ENCODE measurements at places on chromosomes 2 and 18.

DNA sequence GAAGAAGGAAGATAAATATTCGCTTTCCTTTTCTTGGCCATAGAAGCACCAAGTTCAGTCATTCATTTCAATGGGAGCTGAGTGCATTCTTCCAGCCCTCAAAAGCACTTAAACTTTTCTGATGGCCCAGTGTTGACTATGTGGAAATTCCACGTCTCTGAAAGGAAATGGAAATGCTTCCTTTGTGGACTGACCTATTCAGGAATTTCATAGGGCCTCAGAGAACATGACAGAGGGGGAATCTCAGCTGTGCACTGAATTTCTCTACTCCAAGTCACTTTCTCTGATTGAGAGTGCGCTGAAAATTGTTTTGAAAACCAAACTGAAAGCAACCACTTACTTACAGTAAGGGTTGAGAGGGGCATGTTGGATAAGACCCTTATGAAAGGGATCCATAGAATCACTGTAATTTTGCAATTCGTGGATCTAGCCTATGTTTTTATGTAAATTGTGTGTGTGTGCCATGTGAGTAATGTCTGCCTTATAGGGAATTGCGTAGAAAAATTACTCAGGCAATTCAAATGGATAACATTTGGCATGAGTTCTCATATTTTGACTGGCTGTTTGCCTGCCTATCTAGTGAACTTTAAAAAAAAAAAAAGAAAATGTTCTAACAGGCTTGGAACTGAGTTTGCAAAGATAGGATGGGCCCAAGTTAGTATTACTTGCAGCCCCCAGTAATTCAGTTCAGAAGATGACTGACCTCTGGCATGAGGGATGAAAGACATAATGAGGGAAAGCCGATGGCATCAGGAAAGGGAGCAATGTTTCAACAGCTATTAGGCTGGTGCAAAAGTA is 437.0 kb downstream of the PTPRM start:
- no peak for DNase-seq

DNA sequence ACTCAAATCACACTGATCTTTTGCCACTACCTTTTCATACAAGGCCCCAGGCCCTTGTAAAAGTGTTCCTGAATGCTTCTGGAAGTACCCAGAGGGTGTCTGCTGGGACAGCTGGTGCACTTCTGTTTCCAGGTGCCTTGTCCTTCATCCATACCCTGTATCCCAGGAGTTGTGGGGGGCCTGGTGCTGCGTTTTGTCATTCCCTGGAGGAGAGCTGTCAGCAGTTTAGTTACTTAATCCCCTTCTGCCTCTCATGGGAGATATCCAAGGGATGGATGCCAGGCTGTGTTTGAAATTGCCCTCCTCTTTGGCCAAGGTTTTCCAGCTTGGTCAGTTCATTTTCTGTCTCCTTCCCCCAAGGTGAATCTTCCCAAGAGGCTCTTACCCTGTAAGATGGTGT is 158.3 kb downstream of the WDSUB1 start:
- no peak for DNase-seq

GRCh38 chr2:201127152-201127511 is 11.2 kb downstream of the CFLAR start:
- DNase-seq: no peak

GRCh38 chr2:186559370-186559769 is 30.5 kb upstream of the ITGAV start:
- no peak for DNase-seq

- no peak for DNase-seq
These were observed 13.3 kb downstream of the DGKD start for GRCh38 chr2:233367586-233367985.

DNA sequence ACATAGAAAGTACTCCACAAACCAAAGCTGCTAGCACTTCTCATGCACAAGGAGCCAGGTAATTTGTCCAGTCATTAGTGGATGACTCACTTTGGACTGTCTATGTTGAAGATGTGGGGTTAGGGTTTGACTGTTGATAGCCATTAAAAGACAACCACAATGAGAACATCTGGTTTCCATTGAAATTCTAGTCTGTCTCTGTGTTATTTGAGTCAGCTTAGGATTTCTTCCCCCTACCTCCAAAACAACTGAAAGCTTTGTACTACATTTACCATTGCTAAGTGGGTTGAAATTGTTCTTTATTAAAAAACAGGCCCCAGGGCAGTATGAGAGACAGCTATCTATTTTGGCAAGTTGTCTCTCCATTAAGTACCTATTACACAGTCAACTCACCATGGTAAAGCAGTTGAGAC is 50.2 kb upstream of the ANKRD44 start:
- no peak for DNase-seq

GRCh38 chr2:62119311-62119974 is 76.5 kb upstream of the B3GNT2 start:
- no peak for DNase-seq

DNA sequence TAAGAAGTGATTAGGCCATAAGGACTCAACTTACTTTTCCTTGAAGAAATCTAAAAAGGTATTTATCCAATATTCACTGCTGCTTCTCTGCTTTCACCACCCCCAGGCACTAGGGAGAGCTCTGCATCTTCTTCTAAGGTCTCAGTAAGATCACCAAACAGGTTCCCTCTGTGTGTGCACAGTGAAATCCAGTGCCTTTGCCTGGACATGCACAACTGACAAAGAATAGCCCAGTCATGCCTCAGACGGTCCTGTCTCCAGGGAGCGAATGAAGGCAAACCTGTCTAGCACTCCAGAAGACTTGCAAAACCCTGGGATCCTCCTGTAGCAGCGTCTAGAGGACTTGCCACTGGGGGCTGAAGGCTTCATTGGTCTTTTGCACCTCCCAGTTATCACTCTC is 344.5 kb upstream of the LRATD1 start:
- no peak for DNase-seq

- no peak for DNase-seq
These were observed 34.2 kb downstream of the NPAS2 start for GRCh38 chr2:100853909-100854810.

DNA sequence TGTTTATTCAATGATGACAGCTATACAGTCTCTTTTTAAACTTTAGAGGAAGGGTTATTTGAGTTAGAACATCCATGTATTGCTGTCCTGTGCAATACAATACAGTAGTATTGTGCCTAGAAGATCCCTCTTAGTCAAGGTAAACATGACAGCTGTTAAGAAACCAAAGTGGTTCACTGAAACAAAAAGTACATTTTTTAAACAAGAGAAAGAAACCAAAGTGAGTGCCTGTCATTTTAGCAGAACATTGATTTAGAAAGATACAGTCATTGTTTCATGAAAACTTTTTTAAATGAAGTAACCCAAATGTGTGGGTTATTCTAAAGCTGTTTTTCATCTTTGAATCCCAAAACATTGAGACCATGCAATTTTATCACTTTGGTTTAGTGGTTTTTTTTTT is 15.5 kb downstream of the ITPRID2 start:
- DNase-seq: no peak

GRCh38 chr18:61842146-61842545 is 50.7 kb downstream of the RNF152 start:
- no peak for DNase-seq

DNA sequence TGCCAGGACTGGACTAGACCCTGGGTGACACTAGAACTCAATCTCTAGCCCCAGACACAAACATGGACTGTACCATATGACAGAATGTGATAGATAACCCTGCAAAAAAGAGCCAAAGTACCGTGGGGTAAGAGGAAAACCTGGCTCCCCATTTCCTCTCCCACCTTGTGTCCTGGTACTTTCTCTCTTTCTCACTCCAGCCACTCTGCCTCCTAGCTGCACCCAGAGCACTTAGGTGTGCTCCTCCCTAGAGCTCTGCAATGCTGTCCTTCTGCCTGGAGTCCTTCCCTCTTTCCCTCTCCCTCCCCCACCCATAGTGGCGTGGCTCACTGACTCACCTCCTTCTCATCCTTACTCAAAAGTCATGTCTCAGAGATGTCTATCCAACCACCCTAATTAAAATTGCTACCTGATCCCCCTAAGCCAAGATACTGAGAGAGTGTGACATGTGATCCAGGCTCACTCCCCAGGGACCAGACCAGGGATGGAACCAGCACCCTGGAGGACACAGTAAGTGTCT is 171.3 kb downstream of the LOXHD1 start:
- no peak for DNase-seq

DNA sequence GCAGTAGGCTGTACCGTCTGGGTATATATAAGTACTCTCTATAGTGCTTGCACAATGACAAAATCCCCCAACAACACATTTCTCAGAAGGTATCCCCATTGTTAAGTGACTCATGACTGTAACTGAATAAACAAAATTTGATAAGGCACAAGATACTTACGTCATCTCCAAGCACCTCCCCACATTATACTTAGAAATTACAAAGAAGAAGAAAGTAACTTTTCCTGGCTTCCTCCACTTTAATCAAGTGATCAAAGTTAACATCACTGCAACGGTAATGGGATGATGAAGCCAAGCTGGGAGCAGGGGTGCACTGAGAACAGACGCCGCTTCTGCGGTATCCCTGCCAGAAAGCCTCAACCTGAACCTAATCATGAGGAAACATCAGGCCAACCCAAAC is 9.7 kb downstream of the TNS1 start:
- DNase-seq: no peak

DNA sequence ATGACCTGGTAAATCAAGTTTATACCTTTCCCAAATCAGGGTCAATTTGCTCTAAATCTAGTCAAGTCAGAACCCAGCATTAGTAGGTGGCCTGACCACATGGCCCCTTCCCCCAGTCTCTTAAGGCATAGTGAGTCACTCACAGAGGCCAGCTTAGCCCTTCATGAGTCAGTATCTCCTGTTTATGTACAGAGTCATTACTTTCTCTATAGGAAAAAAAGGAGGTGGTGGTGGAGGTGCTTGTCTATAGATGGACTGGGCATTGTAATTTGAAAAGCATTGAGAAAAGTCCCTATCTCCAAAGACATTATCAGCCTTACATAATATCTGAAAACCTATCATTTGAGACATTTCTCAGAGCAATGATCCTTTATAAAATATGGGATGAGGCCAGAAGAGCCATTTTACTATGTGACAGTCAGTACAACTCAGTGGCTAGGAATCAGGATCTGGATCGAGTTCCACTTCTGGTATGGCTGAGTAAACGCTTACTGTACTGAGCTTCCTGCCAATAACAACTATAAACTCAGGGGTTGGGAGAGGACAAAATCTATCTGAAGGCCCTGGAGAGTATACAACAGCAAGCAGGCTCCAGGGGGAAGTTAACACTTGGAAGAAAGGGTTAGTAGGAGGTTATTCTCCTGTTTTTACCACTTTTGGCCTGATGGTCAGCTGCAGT is 22.5 kb upstream of the SIGLEC15 start:
- no peak for DNase-seq

DNA sequence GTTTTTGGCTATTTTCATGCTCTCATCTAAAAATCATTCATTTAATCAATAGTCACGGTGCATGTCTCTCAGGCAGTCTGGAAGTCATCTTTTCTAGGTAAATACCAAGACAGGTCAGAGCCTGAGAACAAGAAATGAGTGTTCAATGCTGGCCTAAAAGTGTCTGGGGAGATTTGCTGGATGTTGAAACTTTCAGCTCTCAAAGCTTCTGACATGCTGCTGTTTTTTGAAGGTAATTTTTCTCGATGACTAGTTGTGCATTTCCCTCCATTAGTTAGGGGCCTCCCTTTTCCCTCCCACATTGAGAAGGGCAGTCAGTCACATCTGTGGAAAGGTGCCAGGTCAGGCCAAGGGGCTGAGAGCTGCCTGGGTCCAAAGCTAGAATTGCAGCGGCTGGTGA is 115.6 kb downstream of the LPIN1 start:
- no peak for DNase-seq

GRCh38 chr2:81658227-81658626 is 1353.7 kb upstream of the LRRTM1 start:
- no peak for DNase-seq

- DNase-seq: no peak
These were observed 58.2 kb downstream of the ERBB4 start for GRCh38 chr2:212480447-212480846.

DNA sequence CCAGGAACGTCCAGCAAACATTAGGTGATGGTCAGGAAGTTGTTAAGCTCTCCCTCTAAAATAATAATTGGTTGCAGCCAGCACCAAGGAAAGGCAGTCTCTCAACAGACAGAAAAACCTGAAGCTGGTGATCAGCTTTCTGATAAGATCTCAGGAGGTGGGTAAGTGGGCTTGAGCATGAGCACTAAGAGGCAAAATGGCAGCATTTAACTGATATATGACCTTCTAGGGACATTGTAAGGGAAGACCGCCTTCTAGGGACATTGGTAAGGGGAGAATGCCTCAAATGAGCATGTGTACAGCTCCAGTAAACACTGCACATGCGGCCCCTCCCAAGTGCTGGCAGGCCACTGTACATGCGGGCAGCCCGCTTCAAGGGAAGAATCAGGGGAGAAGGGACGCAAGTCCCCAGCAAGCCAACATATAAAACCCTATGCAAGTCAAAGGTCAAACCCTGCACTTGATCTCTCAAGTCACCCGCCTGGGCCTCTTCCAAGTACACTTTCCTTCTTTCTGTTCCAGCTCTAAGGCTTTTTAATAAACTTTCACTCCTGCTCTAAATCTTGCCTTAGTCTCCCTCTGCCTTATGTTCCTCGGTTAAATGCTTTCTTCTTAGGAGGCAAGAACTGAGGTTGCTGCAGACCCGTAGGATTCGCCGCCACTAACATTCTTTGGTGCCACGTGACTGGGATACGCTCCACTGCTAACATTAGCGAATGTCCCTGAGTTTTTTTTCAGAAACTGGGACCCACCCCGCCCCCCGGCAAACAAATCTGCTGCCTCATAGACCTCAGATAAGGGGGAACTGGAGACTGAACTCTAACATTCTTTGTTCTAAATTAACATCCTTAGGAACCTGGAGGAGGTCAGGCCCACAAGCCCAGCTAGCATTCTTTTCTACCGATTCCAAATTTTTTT is 463.8 kb downstream of the LPIN1 start:
- no peak for DNase-seq

DNA sequence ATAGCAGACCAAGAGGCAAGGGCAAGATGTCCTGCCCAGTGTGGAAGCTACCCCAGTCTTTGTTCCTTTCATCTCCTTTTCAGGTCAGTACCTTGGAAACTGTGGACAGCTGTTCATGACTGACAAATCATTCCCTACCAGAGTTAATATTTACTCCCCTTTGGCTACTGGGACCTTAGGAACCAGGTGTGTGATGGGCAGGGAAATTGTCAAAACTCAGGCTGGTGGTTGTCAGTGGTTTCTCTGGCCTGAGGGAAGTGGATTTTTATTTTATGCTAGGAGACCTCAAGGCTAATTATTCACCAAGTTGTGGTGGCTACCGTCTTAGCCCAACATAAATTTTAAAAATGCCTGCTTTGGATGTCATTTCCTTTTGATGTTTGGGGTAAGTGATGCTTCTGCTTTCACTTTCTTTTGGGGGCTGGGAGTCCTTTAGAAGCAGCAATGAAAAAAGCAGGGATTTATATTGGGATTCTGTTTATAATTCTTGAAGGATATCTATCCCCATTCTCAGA is 119.3 kb downstream of the SETBP1 start:
- DNase-seq: no peak

- DNase-seq: no peak
These were observed 102.2 kb upstream of the MSH2 start for GRCh38 chr2:47300609-47301276.

GRCh38 chr2:173221132-173221695 is 133.5 kb upstream of the CDCA7 start:
- DNase-seq: no peak

Measured in HEK293T (cell line).